ENCODE measurements at places on chromosomes 1 and 21.

GRCh38 chr21:45630876-45631275 lies 12.6 kb upstream of the PCBP3 start:
- DNase-seq = no peak
- H3K36me3 ChIP-seq = no peaks in the 10 kb centered on the region
- no peaks in the 10 kb centered on the region for H3K4me1 ChIP-seq
- peaks cover 37% of the 10 kb centered on the region for H3K27me3 ChIP-seq

DNA sequence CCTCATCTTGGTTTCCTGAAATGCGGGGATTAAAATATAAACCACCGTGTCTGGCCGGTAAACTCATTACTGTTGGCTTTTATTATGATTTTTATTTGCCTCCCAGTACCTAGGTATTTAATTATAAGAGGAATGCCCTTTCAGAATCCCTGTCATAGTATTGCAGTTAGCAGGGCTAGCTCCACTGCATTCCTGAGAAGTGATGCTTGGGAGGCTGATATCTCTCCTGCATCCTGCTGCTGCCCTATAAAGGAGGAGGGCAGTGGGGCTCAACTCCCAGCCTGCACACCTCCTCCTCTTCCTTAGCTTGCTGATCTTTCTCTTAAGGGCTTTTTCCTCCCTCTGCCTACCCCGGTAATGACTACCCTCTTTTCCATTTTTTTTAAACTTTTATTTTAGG lies 19.9 kb upstream of the DISC1 start:
- peaks cover 5% of the 10 kb centered on the region for H3K36me3 ChIP-seq
- no peak overlapping the region for H3K27ac ChIP-seq
- H3K27me3 ChIP-seq = no peaks in the 10 kb centered on the region
- DNase-seq = no peak
- peaks cover 20% of the 10 kb centered on the region for H3K4me1 ChIP-seq
- no peak overlapping the region for H3K4me3 ChIP-seq

DNA sequence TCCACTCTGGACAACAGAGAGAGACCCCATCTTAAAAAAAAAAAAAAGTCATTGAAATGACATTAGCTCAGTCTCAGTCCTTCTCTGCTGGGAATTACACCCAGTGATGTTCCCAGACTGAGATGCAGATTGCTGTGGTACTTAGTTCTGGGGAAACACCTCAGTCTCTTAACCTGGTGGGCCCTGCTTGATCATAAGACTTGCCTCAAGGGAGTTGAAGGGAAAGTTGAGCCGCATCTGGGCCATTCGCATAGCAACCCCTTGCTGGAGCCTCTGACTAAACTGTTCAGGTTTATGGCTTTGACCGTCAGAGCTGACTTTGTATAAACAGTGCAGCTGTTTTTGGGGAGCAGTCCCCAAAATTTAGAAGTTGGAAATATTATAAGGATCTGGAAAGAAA lies 13.4 kb downstream of the FCRL4 start:
- no peak for DNase-seq
- H3K4me1 ChIP-seq = peaks cover 7% of the 10 kb centered on the region
- H3K27ac ChIP-seq = no peak overlapping the region
- no peak overlapping the region for H3K4me3 ChIP-seq
- H3K36me3 ChIP-seq = no peaks in the 10 kb centered on the region

- DNase-seq = no peak
- H3K27ac ChIP-seq = no peak overlapping the region
- H3K27me3 ChIP-seq = no peaks in the 10 kb centered on the region
- H3K36me3 ChIP-seq = peaks cover 3% of the 10 kb centered on the region
- no peaks in the 10 kb centered on the region for H3K4me1 ChIP-seq
- no peak overlapping the region for H3K4me3 ChIP-seq
Measured at GRCh38 chr1:241902391-241903065, 54.5 kb downstream of the EXO1 start.

DNA sequence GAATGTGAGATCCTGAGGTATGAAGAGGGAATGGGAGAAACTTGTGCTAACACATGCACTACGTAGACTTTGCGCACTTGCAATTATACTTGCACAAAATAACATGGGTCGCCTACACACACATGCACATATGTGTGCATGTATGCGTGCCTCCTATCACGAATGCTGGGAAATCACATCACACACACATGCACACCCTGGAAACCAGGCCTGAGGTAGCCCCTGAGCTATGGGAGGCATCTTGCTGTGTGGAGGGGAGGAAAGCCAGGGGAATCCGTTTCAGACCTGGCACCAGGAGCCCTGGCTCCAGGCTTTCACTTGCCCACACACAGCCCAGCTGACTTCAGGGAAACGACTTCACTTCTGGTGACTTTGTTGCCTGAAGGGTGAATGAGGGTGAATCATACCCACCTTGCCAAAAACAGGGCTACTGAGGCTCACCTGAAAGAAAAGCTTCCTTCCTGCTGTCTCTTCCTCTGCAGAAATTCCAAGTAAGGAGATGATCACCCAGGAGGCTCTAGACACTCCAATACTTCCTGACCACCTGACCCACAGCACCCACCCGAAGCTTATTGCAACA lies 136.0 kb upstream of the NGF start:
- H3K27ac ChIP-seq = no peak overlapping the region
- peaks cover 8% of the 10 kb centered on the region for H3K4me1 ChIP-seq
- H3K27me3 ChIP-seq = peaks cover 22% of the 10 kb centered on the region
- no peak for DNase-seq
- no peaks in the 10 kb centered on the region for H3K36me3 ChIP-seq

Measured in effector memory CD8-positive, alpha-beta T cell (primary cell).